Cardiac muscle cell (in vitro differentiated cells and primary cell): ENCODE measurements at places on chromosomes 13 and 19.
A peak's percentile ranks its signal among the peaks of the same experiment; 100 is the strongest.

DNA sequence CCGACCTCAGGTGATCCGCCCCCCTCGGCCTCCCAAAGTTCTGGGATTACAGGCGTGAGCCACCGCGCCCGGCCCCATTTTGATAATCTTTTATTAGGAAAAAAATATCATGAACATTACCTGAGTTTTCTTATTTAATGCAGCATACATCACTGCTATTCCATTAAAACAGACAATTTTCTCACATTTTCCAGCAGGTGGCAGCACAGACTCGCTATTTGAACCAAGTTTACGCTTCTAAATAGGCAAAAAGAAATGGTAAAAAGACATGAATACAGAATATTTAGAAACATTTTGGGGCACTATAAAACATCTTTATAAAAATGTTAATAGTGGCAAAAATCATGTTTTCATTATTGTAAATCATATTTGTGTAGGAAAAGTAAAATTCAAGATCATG, 903.1 kb downstream of the SLITRK6 start:
- peak; percentile 76 for DNase-seq

DNA sequence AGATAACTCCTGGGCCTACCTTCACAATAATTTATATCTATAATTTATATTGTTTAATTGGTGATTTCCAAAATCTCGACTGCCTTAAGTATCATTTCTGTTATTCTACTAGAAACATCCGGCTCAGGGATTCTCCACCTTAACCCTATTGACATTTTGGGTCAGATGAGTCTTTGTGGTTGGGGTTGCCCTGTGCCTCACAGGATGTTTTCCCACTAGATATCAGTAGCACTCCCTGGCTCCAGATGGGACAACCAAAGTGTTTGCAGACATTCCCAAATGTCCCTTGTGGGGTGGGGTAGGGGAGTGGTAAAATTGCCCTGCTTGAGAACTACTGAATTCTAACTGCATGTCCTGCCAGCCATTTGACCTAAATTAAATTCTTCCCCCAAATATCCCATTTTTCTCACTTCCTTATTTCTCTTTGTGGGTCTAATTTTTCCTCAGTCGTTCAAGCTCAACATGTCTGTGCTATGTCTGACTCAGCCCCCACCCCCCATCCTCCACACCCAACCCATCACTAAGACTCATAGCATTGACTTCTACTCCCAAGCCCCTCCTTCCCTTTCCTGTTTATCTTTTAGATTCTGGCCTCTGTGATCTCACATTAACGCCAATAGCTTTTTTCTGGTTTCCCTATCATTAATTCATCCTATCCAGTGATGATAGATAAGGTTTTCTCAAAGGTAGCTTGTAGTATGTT, 545.1 kb downstream of the EFNB2 start:
- DNase-seq: no peak

DNA sequence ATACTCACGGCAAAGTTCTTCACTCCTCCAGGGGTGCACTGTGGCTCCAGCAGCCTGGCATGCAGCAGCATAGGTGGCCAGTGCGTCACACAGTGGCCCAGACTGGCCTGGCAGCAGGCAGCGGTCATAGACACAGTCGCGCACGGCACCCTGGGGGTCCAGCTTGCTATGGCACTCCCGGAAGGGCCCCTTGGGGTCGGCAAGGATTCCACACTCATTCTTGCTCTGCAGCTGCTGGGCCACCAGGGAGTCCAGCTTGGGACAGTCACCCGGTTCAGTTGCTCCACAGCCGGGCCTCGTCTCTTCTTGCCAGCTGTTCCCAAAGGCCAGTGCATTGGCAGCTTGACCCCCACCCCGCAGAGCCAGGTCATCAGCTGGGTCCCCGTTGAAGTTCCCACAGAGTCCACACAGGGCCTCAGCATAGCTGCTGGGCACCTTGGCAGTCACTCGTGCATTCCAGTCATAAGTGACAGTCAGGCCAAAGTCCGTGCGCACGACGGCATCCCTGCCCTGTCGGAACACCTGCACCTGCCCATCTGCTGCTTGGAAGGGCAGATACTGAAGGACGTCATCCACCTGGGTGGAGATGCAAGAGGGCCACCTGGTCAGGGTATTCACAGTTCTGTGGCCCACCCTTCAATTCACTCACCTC, 20.6 kb downstream of the FCGBP start:
- DNase-seq: no peak

GRCh38 chr13:24842549-24843274, 78.7 kb downstream of the RNF17 start:
- DNase-seq: no peak

DNA sequence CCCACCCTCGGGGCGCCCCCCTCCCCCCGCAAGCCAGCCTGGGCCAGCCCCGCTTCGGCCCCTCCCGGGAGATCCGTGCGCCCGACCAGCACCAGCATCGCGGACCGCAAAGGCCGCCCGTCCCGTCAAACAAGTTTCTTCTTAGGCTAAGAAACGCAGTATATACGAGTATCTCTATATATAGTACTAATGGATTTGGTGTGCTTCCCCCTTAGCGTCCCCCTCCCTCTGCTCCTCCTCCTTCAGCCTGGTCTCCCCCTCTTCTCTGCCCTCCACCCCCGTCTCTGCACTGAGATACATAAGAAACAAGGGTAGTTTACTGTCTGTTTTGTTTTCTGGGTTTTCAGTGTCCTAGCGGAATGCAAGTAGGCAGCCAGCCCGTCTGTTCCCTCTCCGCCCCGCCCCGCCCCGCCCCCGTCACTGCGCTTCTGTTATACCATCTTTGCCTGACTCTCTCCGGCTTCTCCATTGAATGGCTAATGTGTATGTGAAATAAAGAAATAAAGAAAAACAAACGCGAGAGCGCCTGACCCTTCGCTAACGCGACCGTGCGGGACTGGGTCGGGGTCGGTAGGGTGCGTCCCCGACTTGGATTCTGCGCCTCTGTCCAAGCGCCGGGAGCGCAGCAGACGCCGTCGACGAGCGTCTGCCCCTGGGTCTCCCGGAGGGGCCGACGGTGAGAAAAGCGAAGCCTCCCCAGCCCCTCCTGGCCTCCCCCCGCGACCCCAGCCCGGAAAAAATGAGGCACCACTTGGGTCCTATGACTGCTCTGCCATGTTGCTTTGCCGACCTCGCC, 4.2 kb downstream of the LYL1 start:
- DNase-seq: peak; percentile 77

DNA sequence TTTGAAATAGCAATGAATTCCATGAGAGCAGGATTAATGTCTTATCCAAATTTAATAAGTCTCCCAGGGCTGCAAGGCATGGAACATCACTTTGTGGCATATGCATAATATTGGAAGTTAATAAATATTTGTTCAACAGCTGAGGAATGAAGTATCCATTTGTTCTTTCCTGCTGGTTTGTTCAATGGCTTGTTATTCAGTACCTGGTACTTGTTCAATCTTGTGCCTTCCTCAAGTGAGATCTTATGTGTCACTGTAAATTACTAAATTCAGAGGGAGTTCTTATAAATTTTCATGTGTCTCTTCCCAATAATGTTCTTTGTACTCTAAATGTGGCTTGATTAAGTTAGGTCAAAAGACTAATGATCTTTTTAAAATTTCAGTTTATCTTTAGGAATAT, 1105.5 kb upstream of the SPRY2 start:
- no peak for DNase-seq

DNA sequence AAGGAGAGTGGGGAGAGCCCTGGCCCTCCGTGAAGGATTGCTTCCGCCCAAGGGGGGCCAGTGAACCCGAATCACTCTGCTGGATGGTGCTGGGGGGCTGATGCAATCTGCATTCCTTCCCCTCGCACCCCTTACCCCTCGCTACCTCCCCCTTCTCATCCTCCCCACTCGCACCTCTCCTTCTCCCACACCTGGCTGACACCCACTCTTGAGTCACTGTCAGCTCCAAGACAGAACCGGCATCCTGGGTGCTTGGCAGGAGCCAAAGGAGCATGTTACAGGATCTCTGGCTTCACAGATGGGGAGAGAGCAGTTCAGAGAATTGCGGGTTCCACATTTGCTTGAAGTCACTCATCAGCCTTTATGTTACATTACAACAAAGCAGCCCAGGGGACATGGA, 125.9 kb upstream of the GJB6 start:
- DNase-seq: no peak

DNA sequence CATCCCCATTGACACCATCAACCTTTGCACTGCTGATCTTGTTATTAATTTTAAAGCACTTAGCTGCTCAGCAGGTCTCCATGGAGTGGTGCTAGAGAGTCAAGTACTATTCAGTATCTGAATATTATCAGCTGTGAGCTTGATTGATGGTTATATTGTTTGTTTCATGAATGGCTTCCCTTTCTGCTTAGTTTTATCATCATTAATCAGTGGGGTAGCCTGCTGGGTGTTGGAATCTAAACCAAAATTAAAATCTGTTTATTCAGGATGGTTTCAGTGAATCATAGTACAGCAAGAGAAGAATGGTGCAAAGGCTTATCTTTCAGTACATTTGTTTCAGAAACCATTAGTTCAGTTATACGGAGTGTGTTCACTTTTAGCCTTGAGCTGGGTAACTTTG, 42.5 kb upstream of the SCEL start:
- peak; percentile 42 for DNase-seq

DNA sequence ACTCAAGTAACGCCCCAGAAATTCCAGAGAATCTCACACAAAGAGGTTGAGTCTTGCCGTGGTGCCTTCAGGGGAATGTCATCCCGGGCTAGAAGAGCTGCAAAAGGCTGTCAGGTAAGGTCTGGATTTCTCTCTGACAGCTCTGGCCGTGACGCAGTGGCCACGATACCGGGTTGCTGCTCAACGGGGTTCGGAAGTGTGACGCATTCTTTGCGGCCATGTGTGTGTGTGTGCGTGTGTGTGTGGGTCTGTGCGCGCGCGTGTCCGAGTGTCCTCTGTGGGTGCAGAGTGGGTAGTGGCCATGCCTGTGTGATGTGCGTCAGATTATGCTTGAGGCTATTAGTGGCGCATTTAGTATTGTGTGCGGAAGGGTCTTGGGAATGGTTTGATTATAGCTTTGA, 306 bp downstream of the ZNF540 start:
- DNase-seq: peak; percentile 67

GRCh38 chr19:18252370-18252717, 21.9 kb downstream of the IQCN start:
- no peak for DNase-seq

- DNase-seq: no peak
Measured at GRCh38 chr19:47049307-47049700, 880 bp upstream of the TMEM160 start.

- no peak for DNase-seq
Measured at GRCh38 chr13:93341517-93341916, 114.9 kb downstream of the GPC6 start.

GRCh38 chr19:46927106-46927505, 66.3 kb downstream of the ARHGAP35 start:
- no peak for DNase-seq
